ENCODE measurements at places on chromosomes 5 and 9. TPM values are rescaled to one million over a fixed set of nuclear protein-coding genes. Genes with fewer than 3 reads are reported as not detected.

Gene OTP
- not detected for total RNA-seq

Gene PRRX2
- not detected for total RNA-seq

Gene PRDM9
- not detected for total RNA-seq

Gene PCDHGA12
- total RNA-seq = 28.0 TPM

Gene NUTM2F
- not detected for total RNA-seq

Gene PCDHGB2
- 2.5 TPM for total RNA-seq

Gene BARHL1
- total RNA-seq = not detected

Gene TMC1
- total RNA-seq = not detected

Gene LHX3
- not detected for total RNA-seq

Gene COL27A1
- 21.8 TPM for total RNA-seq
